Neural crest cell (in vitro differentiated cells): ENCODE measurements at places on chromosomes 4 and X. TPM values are rescaled to one million over a fixed set of nuclear protein-coding genes. Genes with fewer than 3 reads are reported as not detected.

- H3K4me3 ChIP-seq, result no peak within 1 kb of the TSS
- H3K36me3 ChIP-seq, result no peaks in the 10 kb centered on the region
- peaks cover 4% of the 10 kb centered on the region for H3K4me1 ChIP-seq
- DNase-seq, result no peak
Observed at GRCh38 chrX:103092942-103093341, at the start of gene NXF3. Gene NXF3 (minus strand): TSS chrX:103093143. CDS start chrX:103093023, 120 bp downstream.

GRCh38 chrX:85993539-85994197 lies 53.7 kb downstream of the CHM start:
- no peak overlapping the region for H3K27ac ChIP-seq
- no peaks in the 10 kb centered on the region for H3K27me3 ChIP-seq
- no peak overlapping the region for H3K4me3 ChIP-seq
- DNase-seq, result no peak

GRCh38 chrX:9003041-9003440 lies 30.9 kb downstream of the FAM9B start:
- no peaks in the 10 kb centered on the region for H3K27me3 ChIP-seq
- no peak overlapping the region for H3K27ac ChIP-seq
- no peak overlapping the region for H3K4me3 ChIP-seq
- DNase-seq, result no peak
- H3K4me1 ChIP-seq, result no peaks in the 10 kb centered on the region

- no peak overlapping the region for H3K4me3 ChIP-seq
- H3K27me3 ChIP-seq, result no peaks in the 10 kb centered on the region
- H3K27ac ChIP-seq, result no peak overlapping the region
- DNase-seq, result no peak
Observed at GRCh38 chr4:164482758-164483157, 271.2 kb upstream of the SMIM31 start.

DNA sequence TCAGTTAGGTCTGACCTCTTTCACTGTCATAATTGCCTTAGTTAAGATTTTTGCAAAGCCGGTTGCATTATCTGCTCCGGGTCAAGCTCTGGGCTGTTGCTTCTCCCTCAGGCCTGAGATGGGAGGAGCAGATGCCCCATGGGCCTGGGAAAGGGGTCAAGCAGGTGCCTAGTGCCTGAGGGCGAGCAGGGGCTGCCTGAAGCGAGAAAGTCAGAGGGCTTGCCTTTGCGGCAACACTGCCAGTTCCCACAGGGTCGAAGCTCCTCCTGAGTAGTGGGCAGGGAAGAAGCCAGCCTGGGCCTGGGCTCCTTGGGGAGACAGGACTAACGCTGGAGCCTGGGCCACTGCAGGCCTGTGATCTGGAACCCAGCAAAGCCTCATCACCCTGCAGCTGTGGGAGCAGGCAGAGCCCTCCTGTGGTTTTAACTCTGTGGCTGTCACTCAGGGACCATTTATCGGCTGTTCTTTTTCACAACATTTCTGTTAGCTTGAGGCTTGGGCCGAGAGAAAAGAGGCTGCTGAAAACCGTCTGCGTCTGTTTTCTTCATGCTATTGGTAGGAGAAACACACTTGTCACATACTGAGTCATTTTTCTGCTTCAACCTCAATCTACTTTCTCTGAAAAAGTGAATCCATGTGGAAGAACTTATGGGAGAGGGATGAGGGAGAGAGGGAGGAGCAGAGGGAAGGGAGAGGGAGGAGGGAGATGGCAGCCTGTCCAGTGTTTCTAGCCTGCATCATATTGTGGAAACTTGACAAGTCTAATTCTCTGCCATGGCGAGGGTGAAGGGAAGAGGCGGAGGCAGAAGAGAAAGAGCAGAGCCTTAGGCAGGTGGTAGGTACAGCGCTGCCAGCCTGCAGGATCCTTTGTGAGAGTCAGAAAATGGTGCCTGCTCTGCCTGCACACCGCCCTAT lies 68.4 kb downstream of the RHOH start:
- no peak overlapping the region for H3K4me3 ChIP-seq
- H3K4me1 ChIP-seq, result peaks cover 26% of the 10 kb centered on the region
- no peaks in the 10 kb centered on the region for H3K27me3 ChIP-seq
- no peaks in the 10 kb centered on the region for H3K36me3 ChIP-seq
- DNase-seq, result peak; percentile 5
- H3K27ac ChIP-seq, result peak overlapping the region; percentile 73

DNA sequence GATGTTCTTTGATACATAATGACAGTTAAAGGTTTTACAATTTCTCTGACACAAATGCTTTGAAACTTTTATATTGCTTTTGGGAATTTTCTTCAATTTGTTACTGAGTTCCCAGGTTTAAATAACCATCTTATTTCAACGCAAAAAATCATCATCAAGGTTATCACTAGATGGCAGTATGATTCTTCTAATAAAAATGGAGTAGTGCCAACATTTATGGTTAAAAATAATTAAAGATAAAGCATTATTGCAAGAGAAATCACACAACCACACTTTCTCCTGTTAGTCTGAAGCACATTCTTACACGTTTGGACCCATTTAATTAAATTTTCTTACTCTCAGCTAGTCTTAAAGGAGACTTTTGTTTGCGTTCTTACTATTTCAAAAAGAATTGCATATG lies 611.3 kb upstream of the CPXCR1 start:
- no peaks in the 10 kb centered on the region for H3K27me3 ChIP-seq
- no peak for DNase-seq
- H3K4me1 ChIP-seq, result no peaks in the 10 kb centered on the region
- H3K4me3 ChIP-seq, result no peak overlapping the region
- no peak overlapping the region for H3K27ac ChIP-seq

GRCh38 chrX:10507876-10508275 lies 112.5 kb downstream of the MID1 start:
- peaks cover 10% of the 10 kb centered on the region for H3K36me3 ChIP-seq
- H3K4me1 ChIP-seq, result peaks cover 30% of the 10 kb centered on the region
- H3K27ac ChIP-seq, result no peak overlapping the region
- H3K4me3 ChIP-seq, result no peak overlapping the region
- no peak for DNase-seq

- DNase-seq, result no peak
- peaks cover 62% of the 10 kb centered on the region for H3K27me3 ChIP-seq
- peak overlapping the region; percentile 52 for H3K4me3 ChIP-seq
- H3K4me1 ChIP-seq, result peaks cover 63% of the 10 kb centered on the region
- H3K36me3 ChIP-seq, result no peaks in the 10 kb centered on the region
Observed at GRCh38 chrX:39905538-39905891, 192.2 kb downstream of the BCOR start.

GRCh38 chrX:16711893-16712547 lies 449 bp downstream of the CTPS2 start:
- DNase-seq, result peak; percentile 25
- H3K36me3 ChIP-seq, result peaks cover 5% of the 10 kb centered on the region
- peak overlapping the region; percentile 97 for H3K4me3 ChIP-seq
- H3K4me1 ChIP-seq, result peaks cover 28% of the 10 kb centered on the region

DNA sequence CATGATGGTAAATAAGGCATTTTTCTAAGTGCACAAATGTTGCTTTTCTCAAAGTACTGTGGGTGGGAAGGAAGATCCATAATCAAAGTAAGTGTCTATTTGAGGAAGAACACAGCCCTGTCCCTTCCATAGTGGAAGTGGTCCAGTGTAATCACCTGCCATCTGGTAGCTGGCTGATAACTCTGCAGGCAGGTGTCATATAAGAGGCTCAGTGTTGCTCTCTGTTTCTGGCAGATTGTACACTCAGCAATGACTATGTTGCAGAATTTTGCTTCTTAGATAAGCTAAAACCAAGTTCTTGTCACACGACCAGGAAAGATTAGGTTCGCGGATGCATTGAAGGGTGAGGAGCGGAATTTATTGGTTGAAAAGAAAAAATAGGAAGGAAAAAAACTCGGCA lies 20.9 kb downstream of the SAGE1 start:
- H3K4me3 ChIP-seq, result no peak overlapping the region
- H3K36me3 ChIP-seq, result no peaks in the 10 kb centered on the region
- no peak for DNase-seq
- H3K4me1 ChIP-seq, result no peaks in the 10 kb centered on the region

DNA sequence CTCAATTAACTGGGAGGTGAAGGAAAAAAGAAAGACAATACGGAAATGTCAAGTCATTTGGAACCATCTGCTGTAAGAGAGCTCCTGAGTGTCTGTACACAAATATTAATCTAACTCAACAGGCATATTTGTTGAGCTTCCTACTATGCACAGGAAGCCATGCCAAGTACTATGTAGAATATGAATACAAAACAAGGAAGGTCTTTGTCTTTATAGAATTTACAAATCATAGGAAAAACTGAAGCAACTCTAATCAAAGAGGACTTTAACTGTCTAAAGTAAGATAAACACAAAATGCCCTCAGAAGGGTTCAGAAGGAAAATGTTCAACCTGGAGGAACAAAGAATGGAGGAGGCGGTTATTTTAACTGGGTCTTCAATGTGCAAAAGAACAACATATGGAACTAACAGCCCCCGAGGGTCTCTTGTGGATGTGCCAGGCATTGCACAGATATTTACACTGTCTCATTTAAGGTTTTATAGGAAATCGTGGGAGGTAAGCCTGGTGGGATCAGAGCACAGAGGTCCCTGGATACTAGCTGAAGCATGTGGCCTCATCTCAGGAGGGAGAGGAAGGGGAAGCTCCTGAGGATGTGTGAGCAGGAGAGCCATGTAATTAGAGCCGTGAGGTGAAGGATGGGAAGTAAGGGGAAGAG lies 5.8 kb downstream of the FAM114A1 start:
- no peak overlapping the region for H3K4me3 ChIP-seq
- no peak for DNase-seq
- H3K27me3 ChIP-seq, result peaks cover 3% of the 10 kb centered on the region

The CXXC4 gene
- total RNA-seq, result 18.9 and 20.3 TPM in 2 replicates

The DOK7 gene
- 0.16 TPM in 1 of 2 replicates, not detected in the other for total RNA-seq

The UCHL1 gene
- 265 and 285 TPM in 2 replicates for total RNA-seq

The USP27X gene
- 6.8 and 7.3 TPM in 2 replicates for total RNA-seq

The HDAC8 gene
- 31.0 and 34.4 TPM in 2 replicates for total RNA-seq
